ENCODE measurements at places on chromosomes 7 and 10. TPM values are rescaled to one million over a fixed set of nuclear protein-coding genes. Genes with fewer than 3 reads are reported as not detected.

The MRLN gene
- not detected for total RNA-seq

The PRLHR gene
- total RNA-seq = not detected

The ANKRD2 gene
- 829 TPM for total RNA-seq

The SNCG gene
- 8.2 TPM for total RNA-seq

The TMEM196 gene
- not detected for total RNA-seq

The AFAP1L2 gene
- total RNA-seq = 8.2 TPM

The CFAP69 gene
- total RNA-seq = 2.9 TPM

The PRKG1 gene
- 30.1 TPM for total RNA-seq

The PDAP1 gene
- 103 TPM for total RNA-seq

The IDI2 gene
- 0.35 TPM for total RNA-seq

The INA gene
- total RNA-seq = not detected

The NXPH1 gene
- not detected for total RNA-seq

The PKD2L1 gene
- total RNA-seq = not detected

All from heart left ventricle (tissue), 16 donors.